ENCODE measurements at places on chromosomes 4 and X. TPM values are rescaled to one million over a fixed set of nuclear protein-coding genes. Genes with fewer than 3 reads are reported as not detected.

- H3K36me3 ChIP-seq: no peaks in the 10 kb centered on the region
- H3K27ac ChIP-seq: no peak overlapping the region
- no peaks in the 10 kb centered on the region for H3K4me1 ChIP-seq
- no peak overlapping the region for H3K4me3 ChIP-seq
These were observed 1249.8 kb downstream of the RAPGEF2 start for GRCh38 chr4:160352637-160353036.

GRCh38 chr4:73454920-73455319 lies 18.9 kb downstream of the AFP start:
- no peak overlapping the region for H3K4me3 ChIP-seq
- no peaks in the 10 kb centered on the region for H3K27me3 ChIP-seq
- peaks cover 5% of the 10 kb centered on the region for H3K36me3 ChIP-seq

GRCh38 chrX:24395775-24396174 lies 35.3 kb downstream of the SUPT20HL1 start:
- no peaks in the 10 kb centered on the region for H3K4me1 ChIP-seq
- H3K36me3 ChIP-seq: no peaks in the 10 kb centered on the region
- peak; percentile 69 for DNase-seq
- H3K4me3 ChIP-seq: no peak overlapping the region

- no peaks in the 10 kb centered on the region for H3K27me3 ChIP-seq
- peaks cover 1% of the 10 kb centered on the region for H3K36me3 ChIP-seq
- H3K4me3 ChIP-seq: no peak overlapping the region
- no peaks in the 10 kb centered on the region for H3K4me1 ChIP-seq
- DNase-seq: no peak
These were observed 9.6 kb downstream of the AMER1 start for GRCh38 chrX:64195862-64196261.

The ATP8A1 gene
- polyA plus RNA-seq: 90.1 TPM
